Activated CD4-positive, CD25-positive, alpha-beta regulatory T cell (primary cell): ENCODE measurements at places on chromosomes 4 and X.
A peak's percentile ranks its signal among the peaks of the same experiment; 100 is the strongest.

GRCh38 chr4:100609810-100610209, 92.0 kb upstream of the EMCN start:
- DNase-seq, result no peak

DNA sequence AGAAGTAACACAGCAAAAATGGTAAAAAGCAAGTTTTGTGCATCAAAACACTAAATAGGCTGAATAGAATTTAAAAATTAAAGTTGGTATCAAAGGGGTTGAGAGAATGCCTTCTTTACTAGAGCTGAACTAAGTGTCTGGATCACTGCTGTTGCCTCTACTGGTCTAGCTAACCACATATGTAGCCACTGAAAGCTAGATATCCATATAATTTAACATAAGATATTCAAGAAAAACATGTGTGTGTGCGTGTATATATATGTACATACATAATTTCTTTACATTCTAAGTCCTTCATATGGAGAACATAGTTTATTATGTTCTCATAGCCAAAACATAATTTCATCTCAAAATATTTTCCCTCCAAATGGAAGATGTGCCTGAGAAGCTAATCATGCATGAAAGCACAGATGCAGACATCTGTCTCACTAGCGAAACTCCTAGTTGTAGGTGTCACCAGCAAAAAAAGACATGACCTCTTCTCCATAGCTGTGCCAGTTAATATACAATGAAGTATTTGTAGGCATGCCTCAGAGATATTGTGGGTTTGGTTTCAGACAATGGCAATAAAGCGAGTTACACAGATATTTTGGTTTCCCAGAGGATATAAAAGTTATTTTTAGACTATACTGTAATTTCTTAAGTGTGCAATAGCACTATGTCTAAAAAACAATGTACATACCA, 47.3 kb downstream of the PDE5A start:
- DNase-seq, result no peak

GRCh38 chr4:7800410-7800809, 139.3 kb downstream of the AFAP1 start:
- DNase-seq, result no peak

- no peak for DNase-seq
Measured at GRCh38 chr4:140645614-140646412, 77.1 kb upstream of the UCP1 start.

DNA sequence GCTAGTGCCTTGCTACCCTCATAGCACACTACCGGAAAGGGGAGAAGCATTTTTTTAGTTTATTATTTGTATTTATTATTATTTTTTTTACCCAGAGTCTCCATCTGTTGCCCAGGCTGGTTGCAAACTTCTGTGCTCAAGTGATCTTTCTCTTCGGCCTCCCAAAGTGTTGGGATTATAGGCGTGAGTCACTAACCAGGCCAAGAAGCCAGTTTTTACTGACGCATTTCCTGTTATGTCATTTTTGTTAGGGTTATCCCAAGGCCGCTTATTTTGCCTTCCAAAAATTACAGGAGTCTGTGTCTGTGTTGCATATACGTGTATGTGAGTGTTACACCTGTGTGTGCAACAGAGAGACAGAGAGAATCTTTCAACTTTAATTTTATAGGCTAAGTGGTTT, 404.5 kb downstream of the GBA3 start:
- no peak for DNase-seq

- DNase-seq, result no peak
Measured at GRCh38 chr4:95869961-95870500, 30.1 kb downstream of the PDHA2 start.

- DNase-seq, result no peak
Measured at GRCh38 chr4:181971973-181972372, 271.2 kb upstream of the TENM3 start.

GRCh38 chr4:84814094-84814750, 152.3 kb downstream of the WDFY3 start:
- DNase-seq, result no peak

- no peak for DNase-seq
Measured at GRCh38 chrX:51406688-51407519, 74.3 kb downstream of the NUDT10 start.

GRCh38 chr4:166146806-166147540, 273.9 kb downstream of the TLL1 start:
- no peak for DNase-seq

GRCh38 chr4:138788267-138788790, 227.3 kb upstream of the NOCT start:
- no peak for DNase-seq

GRCh38 chrX:43019021-43019420, 241.1 kb upstream of the PPP1R2C start:
- DNase-seq, result no peak

DNA sequence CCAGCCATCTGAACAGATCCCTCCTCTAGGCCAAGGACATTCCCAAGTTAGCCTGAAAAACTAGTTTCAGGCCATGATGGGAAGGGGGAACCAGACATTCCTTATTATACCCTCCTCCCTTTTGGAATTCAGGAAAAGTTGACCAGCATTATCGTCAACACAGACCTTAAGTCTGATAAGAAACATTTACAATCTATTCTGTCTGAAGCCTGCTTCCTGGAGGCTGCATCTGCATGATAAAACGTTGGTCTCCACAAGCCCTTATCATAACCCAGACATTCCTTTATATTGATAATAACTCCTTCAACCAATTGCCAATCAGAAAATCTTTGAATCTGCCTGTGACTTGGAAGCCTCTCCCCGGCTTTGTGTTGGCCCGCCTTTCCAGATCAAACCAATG, 44.3 kb downstream of the EFHC2 start:
- DNase-seq, result no peak

DNA sequence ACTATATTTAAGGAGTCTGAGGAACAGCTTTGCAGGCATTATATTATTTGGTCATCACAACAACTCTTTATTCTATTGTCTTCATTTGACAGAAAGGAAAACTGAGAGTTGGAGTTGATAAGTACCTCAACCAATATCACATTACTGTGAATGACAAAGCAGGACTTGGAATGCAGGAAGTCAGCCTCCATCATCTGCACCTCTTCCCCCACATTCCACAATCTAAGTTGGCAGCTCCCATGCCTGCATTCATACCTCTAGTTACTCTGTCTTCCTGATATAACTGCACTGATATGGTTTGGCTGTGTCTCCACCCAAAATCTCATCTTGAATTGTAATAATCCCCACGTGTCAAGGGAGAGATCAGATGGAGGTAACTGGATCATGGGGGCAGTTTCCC, 356.7 kb downstream of the GALNTL6 start:
- no peak for DNase-seq

DNA sequence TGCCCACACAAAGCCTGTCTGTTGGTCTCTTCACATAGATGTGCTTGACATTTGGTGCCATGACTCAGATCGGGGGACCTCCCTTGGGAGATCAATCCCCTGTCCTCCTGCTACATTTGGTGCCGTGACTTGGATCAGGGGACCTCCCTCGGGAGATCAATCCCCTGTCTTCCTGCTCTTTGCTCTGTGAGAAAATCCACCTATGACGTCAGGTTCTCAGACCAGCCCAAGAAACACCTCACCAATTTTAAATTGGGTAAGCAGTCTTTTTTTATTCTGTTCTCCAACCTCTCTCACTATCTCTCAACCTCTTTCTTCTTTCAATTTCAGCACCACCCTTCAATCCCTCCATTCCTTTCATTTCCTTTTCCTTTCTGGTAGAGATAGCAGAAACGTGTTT, 159.6 kb upstream of the AGTR2 start:
- no peak for DNase-seq

DNA sequence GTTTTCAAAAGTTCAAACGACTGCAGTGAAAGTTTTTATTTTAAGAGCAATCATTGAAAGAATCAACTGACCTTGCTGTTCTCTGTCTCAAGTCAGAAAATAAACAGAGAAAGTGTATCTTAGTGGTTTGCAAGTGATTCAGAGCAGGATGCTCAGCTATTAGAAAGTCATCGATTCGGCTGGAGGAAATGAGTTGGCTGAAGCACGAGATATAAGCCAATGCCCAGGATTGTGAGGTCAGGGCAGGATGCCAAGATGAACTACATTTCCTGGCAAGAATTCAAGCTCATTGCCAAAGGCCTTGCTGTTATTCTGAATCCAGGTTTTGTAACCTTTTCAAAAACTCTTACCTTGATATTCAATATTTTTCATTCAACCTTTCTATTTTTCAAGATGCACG, 541.4 kb upstream of the BOD1L1 start:
- DNase-seq, result no peak

GRCh38 chr4:80484712-80485111, 149.2 kb downstream of the CFAP299 start:
- no peak for DNase-seq

GRCh38 chr4:152010710-152011079, 249.9 kb upstream of the GATB start:
- DNase-seq, result no peak

DNA sequence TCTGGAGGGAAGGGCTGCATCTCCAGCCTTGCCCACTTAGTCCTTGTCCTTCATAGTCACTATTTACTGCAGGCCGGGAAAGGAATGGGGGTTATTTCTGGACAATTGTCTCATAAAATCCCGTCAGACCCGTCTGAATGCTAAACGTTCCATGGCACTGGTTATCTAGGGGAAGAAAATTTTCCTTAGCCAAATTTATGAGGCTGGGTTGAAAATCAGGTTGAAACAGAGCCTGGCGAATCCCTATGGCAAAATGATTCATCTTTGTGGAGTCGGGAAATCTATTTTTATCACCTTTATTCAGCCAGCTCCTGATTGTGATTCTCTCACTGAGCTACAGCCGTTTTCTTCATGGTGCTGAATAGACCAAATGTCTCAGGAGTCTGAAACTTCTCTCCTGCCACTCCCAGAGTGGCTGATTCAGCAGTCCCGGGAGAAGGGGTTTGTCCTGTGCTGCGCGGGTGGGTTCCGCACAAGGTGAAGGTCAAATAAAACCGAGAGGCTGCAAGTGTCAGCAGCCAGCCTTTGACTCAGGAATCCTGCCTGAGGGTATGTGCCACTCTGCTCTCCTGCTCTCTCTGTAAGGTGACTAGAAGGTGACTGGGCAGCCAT, 1.0 kb downstream of the LIMCH1 start:
- no peak for DNase-seq

DNA sequence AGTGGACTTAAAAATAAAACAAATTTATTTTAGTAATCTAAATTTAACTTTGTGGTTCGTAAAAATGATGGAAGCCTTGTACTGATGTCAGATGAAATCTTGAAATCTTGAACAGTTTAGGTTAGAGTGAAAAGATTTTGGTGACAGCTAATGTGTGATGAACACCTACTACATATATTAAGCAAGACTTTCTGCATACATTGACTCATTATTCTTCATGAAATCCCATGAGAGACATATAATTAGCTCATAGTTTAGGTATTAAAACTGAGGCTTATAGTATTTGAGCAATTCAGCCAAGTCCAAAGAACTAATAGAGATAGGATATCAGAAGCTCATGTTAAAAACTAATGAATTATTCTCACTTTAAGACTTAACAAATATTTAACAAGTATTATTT, 66.9 kb upstream of the PCDH7 start:
- DNase-seq, result no peak

GRCh38 chrX:79259073-79259689, 108.0 kb downstream of the ITM2A start:
- DNase-seq, result peak; percentile 0

DNA sequence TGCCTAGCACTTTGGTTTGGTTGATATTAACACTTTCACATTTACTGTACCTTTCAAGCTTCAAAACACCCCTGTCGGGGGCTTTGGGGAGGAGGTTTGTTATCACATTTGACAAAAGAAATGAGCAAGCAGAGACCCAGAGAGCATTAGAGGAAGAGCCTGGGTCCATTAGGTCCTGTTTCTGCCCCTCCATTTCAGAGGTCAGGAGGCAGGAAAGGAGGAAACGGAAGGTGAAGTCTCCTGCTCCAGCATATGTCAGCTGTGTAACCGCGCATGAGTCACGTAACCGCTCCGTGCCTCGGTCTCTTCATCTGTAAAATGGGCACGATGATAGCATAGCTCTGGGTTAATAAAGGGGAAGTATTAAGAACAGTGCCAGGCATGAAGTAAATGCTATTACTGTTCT, 201.9 kb upstream of the BCOR start:
- DNase-seq, result no peak

DNA sequence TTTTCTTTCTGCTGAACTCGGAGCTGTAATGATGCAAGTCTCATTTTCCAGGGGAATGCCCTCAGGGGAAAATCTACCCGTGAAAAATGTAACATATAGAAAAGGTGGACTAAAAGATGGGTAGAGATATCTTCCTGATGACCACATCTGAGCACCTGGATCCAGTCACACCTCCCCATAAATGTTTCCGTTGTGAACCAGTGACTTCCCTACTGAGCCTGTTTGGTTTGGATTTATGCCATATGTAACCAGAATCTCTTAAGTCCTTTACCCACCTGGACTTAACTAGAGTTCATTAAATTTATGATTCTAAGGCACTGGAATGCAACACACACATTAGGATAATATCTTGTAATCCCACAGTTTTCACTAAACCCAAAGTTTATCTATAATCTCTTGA, 171.1 kb downstream of the ZNF330 start:
- DNase-seq, result no peak

DNA sequence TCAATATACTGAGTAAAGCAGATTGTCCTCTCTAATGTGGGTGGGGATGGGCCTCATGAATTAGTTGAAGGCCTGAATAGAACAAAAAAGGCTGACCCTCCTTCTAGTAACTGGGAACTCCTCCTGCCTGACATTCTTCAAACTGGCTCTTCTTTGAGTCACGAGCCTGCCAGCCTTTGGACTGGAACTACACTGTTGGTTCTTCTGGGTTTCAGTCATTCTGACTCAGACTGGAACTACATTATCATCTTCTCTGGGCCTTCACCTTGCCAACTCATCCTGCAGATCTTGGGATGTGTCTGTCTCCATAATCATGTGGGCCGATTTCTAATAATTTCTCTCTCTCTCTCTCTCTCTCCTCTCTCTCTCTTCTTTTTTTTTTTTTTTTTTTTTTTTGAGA, 26.9 kb upstream of the CT47C1 start:
- no peak for DNase-seq

GRCh38 chrX:151984328-151984727, 9.9 kb upstream of the GABRE start:
- no peak for DNase-seq

GRCh38 chrX:15221321-15221720, 48.6 kb downstream of the ASB9 start:
- no peak for DNase-seq

GRCh38 chr4:56348576-56348975, 38.7 kb downstream of the AASDH start:
- DNase-seq, result no peak

DNA sequence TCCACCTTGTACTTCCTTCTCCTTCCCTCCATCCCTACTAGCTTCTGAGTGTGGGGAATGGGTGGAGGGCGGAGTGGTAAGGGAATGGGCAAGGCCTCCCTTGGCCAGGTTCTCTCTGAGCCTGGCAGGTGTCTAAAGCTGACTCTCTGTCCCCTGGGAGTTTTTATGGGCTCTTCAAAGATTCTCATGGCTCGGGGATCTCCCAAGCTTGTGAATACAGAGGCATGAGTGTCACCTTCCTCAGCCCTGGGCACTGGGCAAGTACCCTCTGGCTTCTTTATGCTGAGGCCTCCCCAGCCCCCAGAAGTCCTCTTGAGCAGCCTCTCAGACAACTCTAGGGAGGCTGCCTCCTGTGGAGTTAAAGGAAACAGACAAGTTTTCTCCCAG, 32.5 kb upstream of the DDX3X start:
- DNase-seq, result no peak

GRCh38 chr4:4671774-4672349, 130.0 kb upstream of the STX18 start:
- DNase-seq, result no peak

- DNase-seq, result no peak
Measured at GRCh38 chr4:22857411-22857810, 164.7 kb downstream of the GBA3 start.

- no peak for DNase-seq
Measured at GRCh38 chr4:155966731-155967395, 13.2 kb upstream of the CTSO start.
